Mesenchymal stem cell (in vitro differentiated cells and primary cell): ENCODE measurements at places on chromosomes 7 and 10.

DNA sequence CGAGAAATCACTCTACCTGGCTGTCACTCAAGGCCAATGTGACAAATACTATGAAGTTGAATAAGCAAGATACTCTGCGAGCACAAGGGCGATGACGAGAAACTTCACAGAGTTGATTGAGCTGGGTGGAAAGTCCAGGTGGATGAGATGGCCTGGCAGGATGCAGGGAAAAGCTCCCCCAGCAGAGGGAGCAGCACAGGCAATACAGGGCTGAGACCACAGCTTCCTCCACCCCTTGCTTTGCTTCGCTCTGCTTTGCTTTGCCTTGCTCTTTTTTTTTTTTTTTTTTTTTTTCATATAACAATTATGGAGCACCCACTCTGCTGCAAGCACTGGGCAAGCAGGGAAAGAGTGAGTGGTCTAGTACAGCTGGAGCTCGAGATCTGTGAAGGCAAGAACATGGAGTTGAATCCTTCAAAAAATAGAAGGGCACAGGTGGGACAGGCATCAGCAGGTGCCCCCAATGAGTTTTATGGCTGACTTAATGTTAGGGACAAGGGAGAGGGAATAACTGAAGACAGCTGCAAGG lies 88.3 kb downstream of the CABCOCO1 start:
- peak; percentile 82 for DNase-seq

DNA sequence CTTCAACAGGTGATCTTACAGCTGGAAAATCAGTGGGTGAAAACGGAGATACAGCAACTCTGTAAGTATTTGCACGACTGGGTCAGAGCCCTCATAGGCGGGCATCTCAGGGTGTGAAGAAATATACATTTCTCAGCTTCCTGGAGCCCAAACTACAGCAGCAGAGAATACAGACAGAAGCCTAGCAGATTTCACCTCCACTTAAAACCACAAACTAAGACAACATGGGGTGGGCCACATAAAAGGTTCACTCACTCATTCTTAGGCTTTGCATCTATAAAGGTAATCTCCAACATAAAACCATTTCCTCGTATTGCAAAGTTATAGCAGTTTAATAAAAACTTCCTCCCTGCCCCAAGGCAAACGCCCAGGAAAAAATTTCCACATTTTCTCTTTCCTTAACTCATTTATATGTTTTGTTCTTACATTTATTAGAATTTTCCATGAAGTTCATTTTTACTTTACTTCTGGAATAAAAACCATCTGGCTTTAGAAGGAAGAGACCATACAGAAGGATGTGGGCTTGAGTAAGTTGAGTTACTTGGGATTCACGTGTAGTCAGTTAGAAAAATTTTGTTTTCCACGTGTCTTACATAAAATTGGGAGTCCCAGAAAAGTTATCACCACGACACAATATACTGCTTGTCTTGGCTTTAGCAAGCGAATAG lies 327.1 kb downstream of the FRMD4A start:
- DNase-seq, result no peak

DNA sequence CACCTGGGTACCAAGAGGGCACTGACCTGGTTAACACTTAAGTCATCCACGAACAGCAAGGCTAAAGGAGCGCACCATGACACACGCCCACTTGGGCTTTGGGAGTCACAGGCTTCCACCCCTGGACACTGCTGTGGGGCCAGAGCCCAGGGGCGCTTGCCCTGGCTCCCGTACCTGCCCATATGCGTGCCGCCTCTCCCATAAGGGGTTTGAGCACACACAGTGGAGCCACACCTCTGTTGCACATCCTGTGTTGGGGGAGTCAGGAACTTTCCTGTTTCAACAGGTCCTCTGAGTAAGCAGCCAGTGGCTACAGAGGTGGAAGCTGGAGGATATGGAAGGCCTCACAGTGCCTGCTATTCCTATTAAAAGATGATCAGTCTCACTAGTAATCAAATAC lies 152.0 kb downstream of the REEP3 start:
- DNase-seq, result no peak

DNA sequence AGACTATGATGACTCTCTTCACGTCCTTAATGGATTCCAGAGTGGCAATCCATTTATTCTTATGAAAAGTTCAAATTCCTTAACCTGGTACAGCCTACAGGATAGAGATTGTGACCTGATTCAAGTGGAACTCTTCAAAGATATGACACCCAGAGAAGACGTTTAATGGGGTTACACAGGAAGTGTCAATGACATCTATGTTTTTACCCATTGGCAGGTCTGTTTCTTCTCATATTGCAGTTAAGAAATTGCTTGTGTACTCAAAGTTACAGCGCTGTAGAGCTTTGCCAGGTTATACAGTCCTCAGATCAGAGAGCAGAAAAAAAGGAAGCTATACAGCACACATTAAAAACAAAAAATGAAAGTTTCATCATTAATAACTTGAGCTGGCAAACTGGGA lies 367.4 kb downstream of the THSD7A start:
- DNase-seq, result no peak

DNA sequence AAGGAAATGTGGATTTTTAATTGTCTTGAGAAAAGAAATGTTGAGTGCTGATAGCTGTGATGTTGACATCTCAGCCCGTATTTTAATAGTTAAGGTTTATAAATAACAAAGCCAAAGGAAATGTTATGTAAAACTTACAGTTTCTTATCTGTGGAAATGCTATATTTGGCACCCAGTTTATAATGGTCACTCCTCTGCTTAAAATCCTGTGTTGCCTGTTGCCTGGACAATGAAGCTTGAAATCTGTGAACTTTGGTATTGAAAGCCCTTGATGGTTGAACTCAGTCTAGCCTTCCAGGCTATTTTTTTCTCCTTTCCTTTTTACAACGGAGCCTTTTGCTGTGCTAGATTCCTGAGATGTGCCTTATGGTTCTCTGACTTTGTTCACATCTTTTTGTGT lies 46.5 kb downstream of the MCU start:
- peak; percentile 53 for DNase-seq

GRCh38 chr10:64038107-64038506 lies 516.9 kb downstream of the REEP3 start:
- no peak for DNase-seq
